AG09309 (cell line): ENCODE measurements at places on chromosomes 1 and 21.

GRCh38 chr1:204649721-204650521 is 35.6 kb downstream of the LRRN2 start:
- DNase-seq: no peak

DNA sequence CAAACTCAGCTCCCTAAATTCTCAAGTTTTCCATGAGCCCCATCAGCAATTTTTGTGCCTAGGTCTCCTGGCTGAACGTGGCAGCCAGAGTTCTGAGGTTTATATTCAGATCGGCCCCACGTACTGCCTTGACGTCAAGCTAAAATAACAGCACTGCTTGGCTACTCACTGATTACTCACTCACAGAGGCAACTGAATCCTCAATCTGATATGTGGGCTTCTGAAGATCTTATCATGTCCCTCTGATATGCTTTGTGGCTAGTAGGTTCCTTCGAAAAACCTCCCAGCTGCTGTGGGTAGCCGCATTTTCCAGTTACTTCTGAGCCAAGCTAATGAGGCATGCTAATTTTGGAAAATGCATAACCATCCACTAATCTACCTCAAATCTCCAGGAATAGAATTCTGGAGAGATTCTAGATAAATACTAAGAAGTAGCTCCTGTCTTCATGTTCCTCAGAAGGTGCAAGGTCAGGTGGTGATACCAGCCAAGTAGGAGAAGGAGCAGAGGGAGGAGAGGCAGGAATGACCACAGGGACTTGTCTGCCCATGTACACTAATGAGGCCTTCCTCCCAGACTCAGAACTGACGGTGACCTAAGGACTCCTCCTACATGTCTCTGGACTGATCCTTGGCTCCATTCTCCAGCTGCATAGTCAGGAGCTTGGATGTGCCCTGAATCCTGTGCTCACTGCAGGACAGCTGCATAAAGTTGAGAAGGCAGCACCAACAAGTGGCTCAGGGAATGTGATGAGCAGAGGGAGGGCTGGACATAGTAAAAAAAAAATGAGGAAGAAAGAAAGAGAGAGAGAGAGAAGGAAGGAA is 263.7 kb downstream of the TNR start:
- no peak for DNase-seq

DNA sequence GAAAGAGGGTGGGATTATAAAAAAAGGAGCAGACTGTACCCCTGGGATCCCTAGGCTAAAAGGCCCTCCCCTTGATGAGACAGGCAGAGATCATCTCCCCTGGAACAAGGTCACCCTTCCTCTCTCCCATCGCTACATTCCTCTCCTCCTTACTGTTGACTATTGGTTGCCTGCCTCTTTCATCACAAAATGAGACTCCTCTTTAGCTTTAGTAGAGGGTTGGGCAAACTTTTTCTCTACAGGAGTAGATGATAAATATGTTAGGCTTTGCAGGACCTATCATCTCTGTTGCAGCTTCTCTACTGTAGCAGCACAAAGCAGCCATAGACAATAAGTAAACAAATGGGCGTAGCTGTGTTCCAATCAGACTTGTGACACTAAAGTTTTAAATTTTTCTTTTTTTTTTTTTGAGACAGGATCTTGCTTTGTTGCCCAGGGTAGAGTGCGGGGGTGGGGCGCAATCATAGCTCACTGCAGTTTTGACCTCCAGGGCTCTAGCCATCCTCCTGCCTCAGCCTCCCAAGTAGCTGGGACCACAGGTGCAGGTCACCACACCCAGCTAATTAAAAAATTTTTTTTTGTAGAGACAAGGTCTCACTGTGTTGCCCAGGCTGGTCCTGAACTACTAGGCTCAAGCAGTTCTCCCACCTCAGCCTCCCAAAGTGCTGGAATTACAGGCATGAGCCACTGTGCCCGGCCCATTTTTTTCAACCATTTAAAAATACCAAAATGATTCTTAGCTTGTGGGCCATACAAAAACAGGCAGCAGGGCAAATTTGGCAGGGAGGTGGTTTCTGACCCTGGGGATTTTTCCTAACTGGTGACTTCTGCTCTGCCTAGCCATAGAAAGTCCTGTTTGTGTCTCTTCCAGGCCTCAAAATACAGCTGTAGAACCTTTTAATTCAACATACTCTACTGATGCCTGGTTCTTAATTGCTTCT is 15.1 kb downstream of the MCL1 start:
- no peak for DNase-seq

DNA sequence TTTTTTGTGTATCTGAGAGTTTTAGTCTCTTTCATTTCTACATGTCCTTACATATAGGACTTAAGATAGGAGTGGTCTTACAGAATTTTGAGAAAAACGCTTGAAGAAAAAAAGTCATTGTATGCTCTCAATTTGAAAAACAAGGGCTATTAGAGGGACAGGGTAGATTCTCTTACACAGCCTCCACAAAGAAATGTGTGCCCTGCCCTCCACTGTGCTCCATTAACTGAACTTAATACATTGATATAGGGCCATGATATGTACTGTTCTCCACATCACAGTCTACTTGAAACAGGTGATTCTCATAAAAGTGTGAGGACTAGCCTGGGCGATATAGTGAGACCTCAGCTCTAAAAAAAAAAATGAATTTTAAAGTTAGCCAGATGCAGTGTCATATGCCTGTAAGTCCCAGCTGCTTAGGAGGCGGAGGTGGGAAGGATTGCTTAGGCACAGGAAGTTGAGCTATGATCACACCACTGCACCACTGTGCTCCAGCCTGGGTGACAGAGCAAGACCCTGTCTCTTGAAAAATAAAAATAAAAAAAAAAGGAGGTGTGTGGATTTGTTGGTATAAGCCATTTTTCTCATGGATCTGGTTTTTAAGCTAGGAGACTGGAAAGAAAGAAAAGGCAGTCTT is 77.0 kb downstream of the HMCN1 start:
- no peak for DNase-seq

GRCh38 chr1:167401260-167401873 is 117.0 kb downstream of the CD247 start:
- no peak for DNase-seq

DNA sequence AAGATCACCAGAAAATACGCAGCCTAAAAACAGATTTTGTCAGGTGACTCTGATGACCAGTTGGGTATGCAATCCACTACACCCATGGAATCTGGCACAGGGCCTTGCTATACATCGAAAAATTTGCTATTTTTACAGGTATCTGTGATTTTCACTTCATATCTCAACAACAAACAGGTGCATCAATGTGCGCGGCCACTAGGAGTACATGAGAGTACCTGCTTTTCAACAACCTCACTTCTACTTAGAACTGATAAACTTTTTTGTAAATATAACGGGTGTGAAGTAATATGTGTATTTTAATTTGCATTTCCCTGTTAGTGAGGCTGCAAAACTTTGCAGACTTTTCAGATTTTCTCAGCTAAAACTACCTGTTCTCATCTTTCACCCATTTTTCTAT is 80.8 kb downstream of the SLC45A1 start:
- DNase-seq: no peak

DNA sequence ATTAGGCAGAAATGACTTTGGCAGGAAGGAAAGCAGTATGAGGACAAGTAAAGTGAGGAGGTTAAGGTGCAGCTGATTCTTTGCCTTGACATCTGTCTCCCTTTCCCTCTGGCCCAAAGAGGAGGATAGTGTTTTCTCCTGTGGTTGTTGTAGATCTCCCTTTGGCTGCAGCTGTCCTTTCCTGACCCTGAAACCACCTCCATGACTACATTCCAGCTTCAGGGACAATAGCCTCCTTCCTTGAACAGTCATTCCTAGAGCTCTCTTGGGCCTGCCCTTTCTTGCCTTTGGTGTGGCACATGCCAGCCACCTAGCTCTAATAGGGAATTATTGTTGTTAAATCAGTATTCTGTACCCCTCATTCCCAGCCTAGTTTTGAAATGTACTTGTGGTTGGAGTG is 6.2 kb downstream of the ZMYM1 start:
- no peak for DNase-seq

DNA sequence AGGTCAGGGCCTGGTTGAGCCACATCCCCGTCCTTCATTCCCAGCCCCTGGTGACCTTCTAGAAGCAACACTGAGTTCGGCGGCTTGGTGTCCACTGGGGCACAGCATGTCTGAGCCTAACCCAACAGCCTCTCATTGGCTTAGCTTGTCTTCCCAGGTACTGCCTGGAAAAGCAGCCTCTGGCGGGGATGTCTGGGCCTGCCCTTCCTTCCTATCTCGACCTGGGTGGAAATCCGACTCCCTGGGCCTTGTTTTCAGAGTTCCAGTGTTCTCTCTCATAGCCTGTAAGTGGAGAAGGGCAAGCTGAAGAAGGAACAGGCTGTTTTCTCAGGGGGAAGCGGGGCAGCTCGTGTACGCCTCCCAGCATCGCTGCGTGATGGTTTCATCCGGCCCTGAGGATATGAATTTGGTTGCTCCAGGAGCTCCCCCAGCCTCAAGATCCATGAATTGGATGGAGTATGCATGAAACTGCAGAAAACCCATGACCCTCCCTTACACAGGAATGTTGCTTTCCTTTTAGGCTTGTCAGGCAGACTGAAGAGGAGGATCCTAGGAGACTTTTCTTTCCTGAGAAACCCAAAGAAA is 116.5 kb upstream of the IRF2BP2 start:
- DNase-seq: no peak

GRCh38 chr1:119081267-119081666 is 59.2 kb downstream of the WARS2 start:
- DNase-seq: peak; percentile 5

GRCh38 chr1:145993618-145994390 is 2.6 kb downstream of the TXNIP start:
- DNase-seq: no peak

GRCh38 chr1:145949219-145949618 is 8.6 kb downstream of the LIX1L start:
- no peak for DNase-seq

- no peak for DNase-seq
Observed at GRCh38 chr1:51973587-51974474, 16.7 kb downstream of the RAB3B start.

DNA sequence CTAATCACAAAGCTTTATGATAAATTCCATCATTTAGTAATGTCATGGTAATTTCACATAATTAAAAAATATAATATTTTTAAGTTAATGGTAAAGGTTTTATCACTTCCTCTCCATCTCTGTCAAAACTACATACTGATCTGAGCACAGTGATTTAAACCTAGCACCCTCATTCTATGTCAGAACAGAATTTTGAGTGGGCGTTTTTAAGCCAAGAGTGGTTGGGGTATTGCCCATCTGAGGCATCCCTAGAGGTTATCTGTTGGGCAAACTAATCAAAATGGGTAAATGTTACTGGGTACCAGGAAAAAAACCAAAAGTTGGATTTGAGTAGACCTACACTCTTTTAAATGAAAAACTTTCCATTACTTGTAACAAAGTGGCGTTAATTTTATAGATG is 100.7 kb upstream of the GFI1 start:
- DNase-seq: no peak

- no peak for DNase-seq
Observed at GRCh38 chr1:112991402-112992120, 35.6 kb upstream of the SLC16A1 start.

- no peak for DNase-seq
Observed at GRCh38 chr21:36557316-36557715, 77.4 kb upstream of the CLDN14 start.

GRCh38 chr21:40765811-40766210 is 81.1 kb downstream of the DSCAM start:
- DNase-seq: no peak

DNA sequence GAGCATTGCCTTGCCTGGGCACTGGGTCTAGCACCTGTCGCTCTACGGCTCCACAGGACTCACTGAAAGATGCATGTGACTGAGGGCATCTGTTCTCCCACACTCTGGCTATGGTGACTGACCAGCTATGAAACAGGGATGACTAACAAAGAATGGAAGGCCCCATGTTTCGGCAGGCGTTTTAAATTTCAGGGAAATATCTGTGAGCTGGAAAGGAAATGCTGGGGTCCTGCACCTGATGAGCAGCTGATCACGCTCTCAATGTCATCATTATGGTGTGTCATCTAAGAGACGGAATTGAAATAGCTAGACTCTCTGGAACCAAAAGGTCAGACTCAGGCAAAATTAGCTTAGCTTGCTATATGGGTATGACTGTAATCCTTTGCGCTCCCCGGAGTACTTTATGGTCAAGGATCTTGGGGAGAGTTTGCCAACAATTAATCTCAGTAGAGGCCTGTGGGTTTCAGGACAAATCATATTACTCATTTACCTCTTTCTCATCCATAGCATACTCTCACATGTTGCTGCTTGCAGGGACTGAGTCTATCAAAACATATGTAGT is 24.5 kb upstream of the PALMD start:
- DNase-seq: no peak

DNA sequence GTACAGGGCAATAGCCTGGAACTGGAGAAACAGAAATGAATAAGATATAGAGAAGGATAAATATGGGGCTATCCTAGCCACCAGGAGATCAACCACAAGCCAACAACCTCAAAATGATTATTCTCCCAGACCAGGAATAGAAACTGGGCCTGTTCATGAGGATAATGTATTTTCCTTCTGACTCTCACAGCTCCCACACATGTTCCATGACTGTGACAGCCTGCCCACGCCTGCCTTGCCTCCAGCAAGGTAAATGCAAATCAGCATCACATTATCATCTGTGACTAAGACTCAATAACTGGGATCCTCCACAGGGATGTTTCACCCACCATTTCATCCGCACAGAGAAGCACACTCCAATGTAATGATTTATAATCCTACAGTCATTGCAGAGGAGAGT is 3.3 kb downstream of the ENSA start:
- no peak for DNase-seq

DNA sequence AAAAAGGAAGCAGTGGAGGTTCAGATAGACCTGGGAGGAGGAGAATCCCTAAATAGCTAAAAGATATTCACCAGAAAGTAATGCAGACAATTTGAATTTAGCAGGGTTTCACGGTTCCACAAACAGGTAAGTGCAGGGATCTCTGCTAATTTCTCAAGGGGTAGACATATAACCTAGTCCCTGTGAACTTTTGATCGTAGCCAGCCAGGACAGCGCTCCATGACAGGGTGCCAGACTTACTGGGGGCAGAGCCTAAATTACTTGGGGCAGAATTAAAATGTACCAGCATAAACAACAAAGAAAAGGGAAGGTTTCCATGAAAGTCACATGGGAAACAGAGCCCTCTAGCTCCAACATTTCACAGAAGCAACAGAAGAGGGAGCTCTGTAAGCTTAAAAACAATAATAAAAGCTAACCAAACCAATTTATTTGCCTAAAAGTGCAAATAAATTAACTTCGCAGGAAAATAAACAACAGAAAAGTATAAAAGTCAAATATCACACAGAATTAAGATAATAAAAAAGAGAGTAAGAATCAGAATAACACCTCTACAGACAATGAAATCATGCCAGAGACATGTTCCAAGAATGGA is 198.3 kb downstream of the DUSP10 start:
- DNase-seq: no peak

GRCh38 chr1:13782634-13783360 is 82.8 kb downstream of the PRDM2 start:
- DNase-seq: no peak
